Activated CD4-positive, alpha-beta T cell treated with anti-CD3 and anti-CD28 coated beads for 24 hours (primary cell): ENCODE measurements at places on chromosomes 1 and 21.

GRCh38 chr1:205481218-205481617 is 23.3 kb upstream of the CDK18 start:
- DNase-seq, result no peak

GRCh38 chr1:12053752-12054548 is 9.2 kb upstream of the TNFRSF8 start:
- DNase-seq, result no peak

GRCh38 chr1:111507411-111508201 is 4.2 kb upstream of the ADORA3 start:
- DNase-seq, result no peak

- DNase-seq, result no peak
These were observed 8.2 kb downstream of the RHBG start for GRCh38 chr1:156376958-156377919.

GRCh38 chr1:10961300-10961833 is 51.1 kb upstream of the TARDBP start:
- DNase-seq, result no peak

- DNase-seq, result no peak
These were observed 50.8 kb upstream of the KCNJ6 start for GRCh38 chr21:37967036-37967435.

DNA sequence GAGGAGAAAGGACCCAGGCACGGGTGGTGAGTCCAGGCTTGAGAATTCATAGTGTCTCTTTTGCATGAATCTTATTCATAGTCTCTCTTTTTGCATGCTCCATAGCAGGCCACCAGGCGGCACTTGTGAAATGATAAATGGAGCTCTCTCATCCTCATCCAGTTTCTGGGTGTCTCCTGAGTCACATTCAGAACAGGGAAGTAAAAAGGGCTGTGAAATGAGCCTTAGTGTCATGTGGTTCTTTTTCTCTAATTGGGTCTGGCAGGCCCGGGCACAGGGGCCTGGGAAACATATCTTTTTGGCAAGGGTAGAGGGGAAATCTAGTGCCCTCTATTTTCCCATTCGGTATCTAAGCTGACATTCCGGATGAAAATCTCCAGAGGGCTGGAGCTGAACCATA is 19.1 kb upstream of the NCF2 start:
- no peak for DNase-seq

DNA sequence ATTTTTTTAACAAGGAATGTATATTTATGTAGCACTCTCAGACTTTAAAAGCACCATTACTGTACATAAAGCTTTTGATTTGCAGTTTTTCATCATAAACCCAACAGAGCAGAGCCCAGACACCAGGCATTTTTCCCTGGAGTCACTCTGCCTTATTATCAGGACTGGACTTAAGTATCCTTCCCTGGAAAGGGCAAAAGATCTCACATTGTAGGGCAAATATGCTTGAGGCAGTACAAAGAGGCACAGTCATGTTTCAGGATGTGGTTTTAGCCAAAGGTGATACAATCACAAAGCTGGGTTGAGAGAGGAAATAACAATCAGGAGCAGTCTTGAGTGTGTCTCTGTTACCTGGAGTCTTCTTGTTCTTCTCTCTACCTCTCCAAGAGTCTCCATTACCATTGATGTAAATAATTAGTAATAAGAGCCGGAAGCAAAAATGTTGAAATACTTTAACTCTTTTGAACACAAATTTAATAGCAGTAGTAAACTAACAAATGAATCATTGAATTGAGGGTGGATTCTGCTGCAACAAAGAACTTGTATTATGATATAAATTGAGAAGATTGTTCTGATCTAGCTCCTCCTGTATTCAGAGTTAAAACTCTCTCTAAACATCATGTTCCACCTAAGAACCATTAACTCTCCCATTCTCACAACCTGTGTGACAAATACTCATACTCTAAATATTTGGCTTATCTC is 160.5 kb downstream of the LTN1 start:
- no peak for DNase-seq

DNA sequence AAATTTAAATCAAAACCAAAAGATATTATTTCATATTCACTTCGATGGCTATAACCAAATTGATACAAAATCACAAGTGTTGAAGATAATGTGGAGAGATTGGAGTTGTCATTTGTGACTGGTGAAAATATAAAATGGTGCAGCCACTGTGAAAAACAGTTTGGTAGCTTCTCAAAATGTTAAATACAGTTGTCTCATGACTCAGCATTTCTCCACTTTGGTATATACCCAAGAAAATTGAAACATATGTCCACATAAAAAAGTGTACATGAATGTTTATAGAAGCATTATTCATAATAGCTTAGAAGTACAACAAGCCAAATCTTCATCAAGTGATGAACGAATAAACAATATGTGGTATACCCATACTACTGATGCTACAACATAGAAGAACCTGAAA is 318.5 kb downstream of the BRINP3 start:
- DNase-seq, result no peak

- DNase-seq, result no peak
These were observed 78.8 kb upstream of the CD1D start for GRCh38 chr1:158101927-158102326.

- DNase-seq, result no peak
These were observed 2164.2 kb downstream of the NCAM2 start for GRCh38 chr21:23162198-23162946.

GRCh38 chr1:154698320-154699096 is 90.5 kb upstream of the ADAR start:
- DNase-seq, result no peak

- no peak for DNase-seq
These were observed 37.3 kb downstream of the IFNAR1 start for GRCh38 chr21:33362044-33362555.

GRCh38 chr1:41482001-41482765 is 2.3 kb downstream of the EDN2 start:
- DNase-seq, result no peak

DNA sequence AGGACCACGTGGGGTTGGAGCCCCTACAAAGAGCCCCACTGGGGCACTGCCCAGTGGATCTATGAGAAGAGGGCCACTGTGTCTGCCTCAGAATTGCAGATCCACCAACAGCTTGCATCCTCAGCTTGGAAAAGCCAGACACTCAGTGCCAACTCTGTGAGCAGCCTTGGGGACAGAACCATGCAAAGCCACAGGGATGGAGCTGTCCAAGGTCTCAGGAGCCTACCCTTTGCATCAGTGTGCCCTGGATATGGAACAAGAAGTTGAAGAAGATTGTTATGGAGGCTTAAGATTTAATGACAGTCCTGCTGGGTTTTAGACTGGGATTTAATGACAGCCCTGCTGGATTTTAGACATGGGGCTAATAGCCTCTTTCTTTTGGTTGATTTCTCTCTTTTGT is 1670.9 kb downstream of the PLA2G4A start:
- DNase-seq, result no peak

DNA sequence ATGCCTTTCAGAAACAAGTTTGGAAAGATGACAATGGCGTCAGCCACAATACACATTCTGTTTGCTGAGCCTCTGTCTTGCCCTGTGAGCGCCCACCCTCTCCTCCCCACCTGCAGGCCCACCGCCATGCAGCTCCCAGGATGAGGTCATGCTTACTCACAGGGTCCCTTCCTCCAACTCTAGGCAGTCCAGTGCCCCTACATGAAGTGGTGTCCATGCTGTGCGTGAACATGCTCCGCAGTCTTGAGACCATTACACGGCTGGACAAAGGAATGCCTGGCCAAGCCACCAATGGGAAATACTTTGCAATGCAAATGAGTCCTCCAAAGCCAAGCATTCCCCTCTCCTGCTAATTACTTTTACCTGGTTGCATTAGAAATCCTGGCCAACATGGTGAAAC is 92.2 kb downstream of the CD58 start:
- DNase-seq, result no peak

DNA sequence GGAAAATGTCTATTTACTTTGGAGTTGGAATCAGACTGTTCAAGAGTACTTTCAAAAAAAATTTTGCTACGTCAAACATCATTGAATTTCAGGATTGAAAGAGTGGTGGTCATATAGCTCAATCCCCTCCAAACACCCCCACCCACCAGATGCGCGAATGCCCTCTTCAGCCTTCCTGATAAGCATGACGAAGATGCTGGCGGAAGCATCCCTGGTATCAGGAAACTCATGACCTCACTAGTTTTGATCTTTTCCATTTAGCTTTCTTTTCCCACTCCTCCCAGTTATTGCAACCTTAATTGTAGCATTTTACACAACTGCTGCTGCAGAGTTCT is 104.4 kb downstream of the LEPR start:
- no peak for DNase-seq

DNA sequence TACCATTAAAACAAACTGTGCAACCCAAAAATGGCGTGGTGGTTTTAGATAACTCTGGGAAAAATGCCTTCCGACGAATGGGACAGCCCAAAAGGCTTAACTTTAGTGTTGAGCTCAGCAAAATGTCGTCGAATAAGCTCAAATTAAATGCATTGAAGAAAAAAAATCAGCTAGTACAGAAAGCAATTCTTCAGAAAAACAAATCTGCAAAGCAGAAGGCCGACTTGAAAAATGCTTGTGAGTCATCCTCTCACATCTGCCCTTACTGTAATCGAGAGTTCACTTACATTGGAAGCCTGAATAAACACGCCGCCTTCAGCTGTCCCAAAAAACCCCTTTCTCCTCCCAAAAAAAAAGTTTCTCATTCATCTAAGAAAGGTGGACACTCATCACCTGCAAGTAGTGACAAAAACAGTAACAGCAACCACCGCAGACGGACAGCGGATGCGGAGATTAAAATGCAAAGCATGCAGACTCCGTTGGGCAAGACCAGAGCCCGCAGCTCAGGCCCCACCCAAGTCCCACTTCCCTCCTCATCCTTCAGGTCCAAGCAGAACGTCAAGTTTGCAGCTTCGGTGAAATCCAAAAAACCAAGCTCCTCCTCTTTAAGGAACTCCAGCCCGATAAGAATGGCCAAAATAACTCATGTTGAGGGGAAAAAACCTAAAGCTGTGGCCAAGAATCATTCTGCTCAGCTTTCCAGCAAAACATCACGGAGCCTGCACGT is 82.1 kb downstream of the PRDM2 start:
- no peak for DNase-seq

DNA sequence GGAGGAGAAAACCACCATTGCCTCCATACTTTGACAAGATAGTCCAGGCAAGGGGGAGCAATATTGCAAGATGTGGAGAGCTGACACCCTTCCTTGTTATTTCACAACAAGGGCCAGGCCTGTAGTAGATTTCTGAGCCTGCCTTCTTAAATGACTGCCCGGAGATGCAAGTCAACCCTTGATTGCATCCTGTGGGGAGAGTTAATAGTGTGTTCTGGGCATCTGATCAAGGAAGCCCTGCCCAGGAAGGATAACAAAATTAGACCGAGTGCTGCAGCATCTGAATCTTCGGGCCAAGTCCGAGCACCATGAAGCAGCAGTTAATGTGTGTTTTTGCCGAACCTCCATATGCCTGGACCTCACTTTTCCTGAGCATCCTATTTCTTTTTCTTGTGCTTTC is 382.3 kb downstream of the PRDM2 start:
- no peak for DNase-seq

DNA sequence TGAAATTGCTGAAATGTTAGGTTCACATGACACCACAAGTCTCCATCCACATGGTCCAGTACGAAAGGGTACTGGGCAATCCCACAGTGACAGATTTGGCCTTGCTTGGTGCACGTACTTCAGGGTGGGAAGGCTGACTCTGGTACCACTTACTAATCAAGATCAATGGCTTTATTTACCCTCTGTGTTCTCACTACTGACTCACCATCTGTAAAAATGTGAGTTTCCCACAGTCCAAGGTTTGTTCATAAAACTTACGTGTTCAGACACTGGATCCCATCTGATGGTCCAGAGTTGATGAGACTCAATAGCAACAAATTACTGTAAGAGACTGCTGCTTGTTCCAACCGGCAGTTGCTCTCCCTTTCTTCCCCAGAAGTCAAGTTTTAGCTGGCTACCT is 231.7 kb downstream of the LMX1A start:
- DNase-seq, result no peak

DNA sequence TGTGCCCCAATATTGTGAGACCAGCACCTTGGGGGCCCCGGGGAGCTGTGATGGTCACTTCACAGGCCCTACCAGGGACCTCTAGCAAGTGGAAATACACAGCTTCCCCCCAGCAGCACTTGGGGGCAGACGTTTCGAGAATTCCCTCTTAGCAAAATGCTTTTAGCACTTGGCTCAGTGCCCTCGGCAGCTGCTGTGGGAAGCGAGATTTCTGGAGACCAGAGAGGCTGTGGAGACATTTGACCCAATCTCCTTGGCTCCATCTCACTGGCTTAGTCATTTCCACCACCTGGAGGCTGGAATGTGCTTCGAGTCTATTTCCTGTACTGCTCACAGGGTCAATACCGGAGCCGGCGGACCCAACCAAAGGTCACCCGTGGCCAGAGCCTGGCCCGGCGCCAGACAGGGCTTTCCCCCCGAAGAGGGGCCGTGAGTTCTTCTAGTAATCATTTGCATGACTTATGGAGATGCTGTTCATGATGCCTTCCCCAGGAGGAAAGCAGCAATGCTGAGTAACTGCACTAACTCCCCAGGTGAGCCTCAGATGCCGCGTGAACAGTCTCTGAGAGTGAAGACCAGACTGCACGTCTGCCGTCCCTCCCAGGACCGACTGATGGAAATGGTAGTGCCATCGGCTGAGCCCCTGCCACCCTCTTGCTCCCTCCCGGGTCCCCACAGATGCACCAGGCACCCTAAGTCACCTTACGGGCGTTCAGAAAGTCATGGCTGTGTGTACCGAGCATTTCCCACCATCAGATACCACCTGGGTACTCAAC is 4.4 kb upstream of the C2CD2 start:
- DNase-seq, result no peak

DNA sequence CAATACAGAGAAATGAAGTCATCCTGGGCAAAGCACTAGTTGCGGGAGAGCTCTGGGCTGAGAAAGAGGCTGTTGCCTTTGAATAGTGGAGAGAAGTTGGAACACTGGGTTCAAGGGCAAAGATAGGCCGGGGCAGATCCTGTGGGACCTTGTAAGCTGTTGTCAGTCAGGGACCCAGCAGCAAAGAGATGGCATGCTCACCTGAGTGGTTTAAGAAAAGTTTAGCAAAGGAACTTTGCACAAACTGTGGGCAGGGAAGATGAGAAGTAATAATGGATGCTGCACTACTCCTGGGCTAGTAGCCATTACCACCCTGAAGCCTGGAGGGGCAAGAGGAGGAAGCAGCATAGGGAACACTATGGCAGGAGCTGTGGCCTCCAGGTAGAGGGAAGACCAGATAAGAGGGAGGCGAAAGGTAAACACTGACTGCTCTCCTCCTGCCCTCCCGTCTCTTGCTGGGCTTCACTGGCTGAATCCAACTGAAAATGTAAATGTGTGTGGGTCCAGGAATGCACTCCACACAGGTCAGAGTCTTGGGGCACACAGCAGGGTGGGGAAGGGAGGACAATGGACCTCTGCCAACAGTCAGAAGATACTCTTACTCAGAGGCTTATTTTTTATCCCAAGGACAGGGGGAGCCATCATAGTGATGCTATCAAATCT is 129.2 kb downstream of the PLPP3 start:
- DNase-seq, result no peak

DNA sequence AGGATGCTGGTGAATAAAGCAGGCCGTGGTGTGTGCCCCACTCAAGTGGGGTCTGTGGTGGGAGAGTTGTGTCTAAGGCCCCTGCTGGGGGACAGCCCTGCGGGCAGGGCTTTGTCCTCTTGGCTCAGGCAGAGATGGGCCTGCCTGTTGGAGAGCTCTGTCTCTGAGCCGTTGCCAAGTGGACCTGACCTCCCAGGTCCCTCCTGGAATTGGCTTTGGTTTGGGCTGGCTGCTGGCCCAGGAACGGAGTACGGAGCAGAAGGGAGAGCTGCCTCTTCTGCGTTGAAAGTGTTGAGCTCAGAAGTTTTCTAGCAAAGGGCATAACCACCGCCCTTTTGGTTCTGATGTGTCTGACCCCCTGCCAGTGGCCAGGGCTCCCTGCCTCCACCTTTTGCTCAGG is 153.9 kb downstream of the PEX14 start:
- DNase-seq, result no peak

- DNase-seq, result no peak
These were observed 27.6 kb downstream of the INPP5B start for GRCh38 chr1:37919277-37919676.
